K562 (cell line): ENCODE measurements at places on chromosomes 7 and 10. TPM values are rescaled to one million over a fixed set of nuclear protein-coding genes. Genes with fewer than 3 reads are reported as not detected.

DNA sequence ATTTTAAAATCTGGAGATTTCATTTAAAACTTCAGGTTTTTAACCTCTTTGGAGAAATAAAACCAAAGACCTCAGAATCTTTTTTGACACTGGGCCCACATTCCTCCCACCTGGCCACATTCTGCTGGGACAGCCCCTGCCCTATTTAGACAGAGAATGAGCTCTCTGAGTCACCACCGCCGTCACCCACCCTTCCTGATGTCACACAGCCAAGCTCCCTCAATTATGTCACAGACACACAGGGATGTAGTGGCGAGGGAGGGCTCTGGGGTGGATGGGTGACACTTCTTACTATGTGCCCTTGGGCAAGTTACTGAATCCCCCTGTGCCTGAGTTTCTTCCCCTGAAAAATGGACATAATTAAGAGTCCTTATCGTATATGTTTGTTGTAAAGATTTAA is 162.6 kb downstream of the RAB11FIP2 start:
- no peak for DNase-seq

GRCh38 chr7:139844779-139845442 is 15.8 kb downstream of the TBXAS1 start:
- no peak for DNase-seq

MKI67 gene
- total RNA-seq: 73.7 and 86.5 TPM in 2 replicates

DNA sequence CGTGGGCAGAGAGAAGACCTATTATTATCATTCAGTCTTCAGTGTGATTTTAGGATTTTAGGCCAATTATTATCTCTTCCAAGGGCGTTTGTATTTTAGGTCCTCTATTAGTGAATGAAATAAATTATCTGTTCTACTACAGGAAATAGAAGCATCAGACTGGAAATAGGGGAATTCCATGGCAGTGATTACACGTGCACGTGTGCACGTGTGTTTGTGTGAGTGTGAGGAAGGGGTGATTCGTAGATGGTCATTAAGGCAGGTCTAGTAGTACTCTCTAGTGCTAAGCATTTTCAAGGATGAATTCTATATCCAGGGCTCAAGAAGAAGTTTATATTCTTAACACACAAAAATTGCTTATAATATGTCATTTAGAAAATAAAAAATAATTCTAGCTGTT is 623.2 kb downstream of the GATA3 start:
- no peak for DNase-seq

DNA sequence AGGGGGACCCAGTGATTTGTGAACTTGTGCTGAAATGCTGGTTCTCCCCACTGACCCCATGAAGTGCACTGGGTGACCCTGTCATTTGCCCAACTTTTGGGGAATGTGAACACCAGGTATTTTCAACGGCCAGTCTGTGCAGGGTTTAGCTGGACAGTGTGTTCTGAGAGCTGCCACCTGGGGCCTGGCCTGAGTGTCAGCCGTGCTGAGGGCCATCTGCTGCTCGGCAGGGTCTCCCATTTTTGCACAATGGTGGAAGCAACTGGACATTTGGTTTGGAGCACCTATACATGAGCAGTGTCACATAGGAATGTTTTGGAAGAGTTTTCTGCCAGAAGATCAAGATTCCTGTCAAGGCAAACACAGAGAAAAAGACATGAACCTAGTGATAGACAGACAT is 5.2 kb downstream of the CHN2 start:
- DNase-seq: no peak

DNA sequence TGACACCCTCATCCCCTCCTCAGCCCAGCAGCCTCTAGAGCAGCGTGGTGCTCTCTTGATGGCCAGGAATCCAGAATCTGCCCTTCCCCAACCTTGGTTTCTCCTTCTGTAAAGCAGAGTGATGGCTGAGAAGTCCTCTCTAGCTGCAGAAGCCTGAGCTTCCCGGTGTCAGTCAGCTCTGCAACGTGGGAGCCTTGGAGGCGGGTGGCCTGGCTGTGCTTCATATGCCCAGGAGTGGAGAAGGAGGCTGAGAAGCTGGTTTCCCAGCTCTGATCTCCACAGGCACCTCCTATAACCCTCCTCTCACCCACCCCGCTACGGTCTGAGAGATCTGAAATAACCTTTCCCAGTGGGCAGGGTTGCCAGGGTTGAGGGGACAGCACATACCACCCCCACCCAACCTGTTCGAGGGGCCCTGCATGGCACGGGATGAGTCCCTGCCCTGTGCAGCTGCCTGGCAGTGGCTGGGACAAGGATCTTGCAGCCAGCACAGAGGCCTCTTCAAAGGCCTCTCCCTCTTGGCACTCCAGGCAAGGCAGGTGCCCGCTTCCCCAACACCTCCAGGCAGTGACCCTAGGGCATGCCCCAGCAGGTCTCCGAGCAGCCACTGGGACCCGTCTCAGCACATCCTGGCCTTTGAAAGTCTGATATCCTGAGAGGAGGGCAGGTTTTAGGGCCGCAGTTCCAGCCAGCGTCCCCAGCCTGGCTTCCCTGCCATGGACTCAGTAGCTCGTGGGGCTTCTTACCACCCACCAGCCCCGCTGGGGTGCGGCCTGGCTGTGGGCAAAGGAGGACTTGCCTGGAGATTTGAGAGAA is 18.3 kb upstream of the SLC29A3 start:
- no peak for DNase-seq

DNAJC1 gene
- total RNA-seq: 36.4 and 39.6 TPM in 2 replicates

DPYSL4 gene
- total RNA-seq: 0.11 TPM in 1 of 2 replicates, not detected in the other

- DNase-seq: no peak
These were observed 749.4 kb downstream of the XPNPEP1 start for GRCh38 chr10:109173937-109174336.

PROSER2 gene
- 14.3 and 14.5 TPM in 2 replicates for total RNA-seq

ZPBP gene
- total RNA-seq: not detected in 2 replicates

GPR37 gene
- total RNA-seq: 0.07 TPM in 1 of 2 replicates, not detected in the other

GRCh38 chr10:20552382-20552781 is 344.7 kb downstream of the NEBL start:
- no peak for DNase-seq

GRCh38 chr10:21927631-21928353 is 75.7 kb downstream of the DNAJC1 start:
- DNase-seq: no peak

TNS3 gene
- total RNA-seq: 0.20 and 0.47 TPM in 2 replicates

DNA sequence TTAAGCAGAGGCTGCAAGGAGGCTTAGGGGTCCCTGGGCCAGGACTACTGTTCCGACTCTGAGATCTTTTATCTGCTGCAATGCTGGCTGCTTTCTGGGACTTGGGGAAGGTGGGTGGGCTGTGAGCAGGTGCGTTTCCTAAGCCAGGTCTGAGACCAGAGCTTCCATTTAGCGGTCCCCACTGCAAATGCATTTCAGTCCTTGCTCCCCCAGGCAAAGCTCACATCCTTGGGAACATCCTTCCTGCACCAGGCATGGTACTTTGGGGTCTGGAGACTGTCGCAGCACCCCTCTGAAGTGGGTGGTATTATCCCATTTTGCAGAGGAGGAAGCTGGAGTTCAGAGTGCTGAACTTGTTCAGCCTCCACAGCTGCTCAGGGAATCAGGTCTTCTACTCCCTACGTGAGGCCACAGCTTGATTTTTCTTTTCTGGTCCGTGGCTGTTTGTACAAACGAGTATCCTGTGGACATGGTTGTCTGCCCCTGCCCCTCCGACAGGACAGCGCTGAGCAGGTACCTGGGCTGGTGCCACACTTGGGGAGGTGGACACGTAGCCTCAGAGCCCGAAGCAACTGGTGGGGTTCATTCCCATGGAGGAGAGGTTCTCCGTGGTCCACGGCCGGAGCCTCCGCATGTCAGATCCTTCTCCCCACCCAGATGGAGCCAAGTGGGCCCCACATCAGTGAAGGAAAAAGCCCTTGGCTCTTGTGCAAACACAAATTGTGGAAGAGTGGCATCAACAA is 20.0 kb downstream of the ZMIZ1 start:
- DNase-seq: no peak

INA gene
- total RNA-seq: not detected in 2 replicates

C10orf62 gene
- total RNA-seq: not detected in 2 replicates

- DNase-seq: no peak
These were observed 127.1 kb downstream of the GLRX3 start for GRCh38 chr10:130263289-130263688.

DNA sequence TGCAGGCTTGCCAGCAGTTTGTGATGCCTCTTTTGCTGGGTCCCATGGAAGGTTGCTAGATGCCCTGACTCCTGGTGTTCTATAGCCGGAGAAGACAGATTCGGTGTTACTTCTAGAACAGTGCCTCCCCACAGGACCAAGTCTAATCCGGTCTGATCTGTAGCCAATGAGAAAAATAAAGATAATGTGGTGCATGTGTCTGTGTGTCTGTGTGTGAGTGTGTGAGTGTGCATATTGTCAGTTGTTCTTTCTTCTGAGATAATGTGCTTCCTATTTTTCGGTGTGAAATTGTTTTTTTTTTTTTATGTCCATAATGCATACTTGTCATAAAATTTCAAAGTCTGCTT is 29.7 kb upstream of the ZNRF2 start:
- DNase-seq: no peak

- DNase-seq: no peak
These were observed 162.2 kb downstream of the AOAH start for GRCh38 chr7:36562121-36562520.

DNA sequence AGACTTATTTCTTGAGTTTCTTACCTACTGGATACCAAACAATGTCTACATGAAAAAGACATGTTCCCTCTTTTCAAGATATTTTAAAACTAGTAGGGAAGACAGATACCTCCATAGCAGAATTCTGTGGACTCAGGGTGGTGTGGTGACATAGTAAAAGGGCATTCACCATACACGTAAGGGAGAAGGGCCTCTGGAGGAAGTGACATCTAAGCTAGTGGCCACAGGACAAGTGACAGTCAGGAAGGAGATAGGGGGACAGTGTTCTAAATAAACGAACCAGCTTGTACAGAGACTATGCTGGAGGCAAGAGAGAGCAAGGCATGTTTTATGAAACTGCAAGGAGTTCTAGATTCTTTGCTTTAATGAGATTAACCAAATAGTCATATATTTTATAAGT is 321.7 kb upstream of the LRGUK start:
- peak; percentile 29 for DNase-seq

DNA sequence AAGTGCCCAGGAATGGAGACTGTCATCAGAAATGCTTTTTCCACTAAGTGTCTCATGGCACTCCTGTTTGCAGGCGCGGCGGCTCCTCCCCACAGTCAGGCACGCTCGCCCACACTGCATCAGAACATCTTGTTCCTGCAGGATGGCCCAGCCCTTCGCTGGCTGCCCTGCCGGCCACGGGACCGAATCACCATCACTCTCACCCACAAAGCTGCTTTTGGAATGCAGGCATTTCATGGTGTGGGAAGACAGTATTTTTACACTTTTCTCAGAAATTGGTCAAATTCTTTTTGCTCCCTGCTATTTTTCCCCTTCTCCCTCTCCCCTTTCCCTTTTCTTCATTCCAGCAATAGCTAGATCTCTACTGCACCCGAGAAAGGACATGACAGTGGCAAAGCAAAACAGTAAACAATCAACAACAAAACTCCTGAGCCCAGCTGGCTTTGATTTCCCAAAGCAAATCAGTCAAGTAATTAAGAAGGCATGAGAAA is 176.1 kb upstream of the TNS3 start:
- no peak for DNase-seq

DNA sequence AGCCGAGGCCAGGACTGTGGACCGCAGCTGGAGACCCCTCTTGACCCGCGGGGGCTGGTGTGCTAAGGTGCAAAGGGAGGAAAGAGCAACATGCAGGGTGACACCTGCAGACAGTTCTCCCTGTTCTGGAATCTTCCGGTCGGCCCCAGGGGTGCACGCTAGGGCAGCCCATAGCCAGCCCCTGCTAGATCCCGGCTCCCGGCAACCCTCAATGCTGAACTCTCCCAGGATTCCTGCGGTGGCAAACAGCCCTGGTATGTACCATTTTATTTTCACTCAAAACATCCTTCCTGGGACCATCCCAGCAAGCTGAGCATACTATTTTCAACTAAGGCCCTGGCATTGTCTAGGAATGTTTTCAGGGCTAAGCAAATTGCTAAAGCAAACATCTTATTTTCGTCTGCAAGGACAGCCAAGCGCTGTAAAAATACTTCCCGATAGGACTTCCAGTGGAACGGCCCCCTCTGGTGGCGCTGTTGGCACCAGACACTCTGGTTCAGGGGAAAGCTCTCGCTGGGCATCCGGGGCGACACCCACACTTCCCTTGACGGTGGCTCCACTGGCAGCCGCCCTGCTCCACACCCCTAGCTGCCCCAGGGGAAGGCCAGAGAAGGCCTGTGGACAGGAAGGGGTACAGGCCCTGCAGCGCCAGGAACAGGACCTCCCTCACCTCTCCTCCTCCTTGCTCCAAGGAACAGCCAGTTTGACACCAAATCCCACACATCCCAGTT is 99.4 kb downstream of the CTBP2 start:
- peak; percentile 33 for DNase-seq

GRCh38 chr10:78059906-78060702 is 26.4 kb downstream of the RPS24 start:
- no peak for DNase-seq

DNA sequence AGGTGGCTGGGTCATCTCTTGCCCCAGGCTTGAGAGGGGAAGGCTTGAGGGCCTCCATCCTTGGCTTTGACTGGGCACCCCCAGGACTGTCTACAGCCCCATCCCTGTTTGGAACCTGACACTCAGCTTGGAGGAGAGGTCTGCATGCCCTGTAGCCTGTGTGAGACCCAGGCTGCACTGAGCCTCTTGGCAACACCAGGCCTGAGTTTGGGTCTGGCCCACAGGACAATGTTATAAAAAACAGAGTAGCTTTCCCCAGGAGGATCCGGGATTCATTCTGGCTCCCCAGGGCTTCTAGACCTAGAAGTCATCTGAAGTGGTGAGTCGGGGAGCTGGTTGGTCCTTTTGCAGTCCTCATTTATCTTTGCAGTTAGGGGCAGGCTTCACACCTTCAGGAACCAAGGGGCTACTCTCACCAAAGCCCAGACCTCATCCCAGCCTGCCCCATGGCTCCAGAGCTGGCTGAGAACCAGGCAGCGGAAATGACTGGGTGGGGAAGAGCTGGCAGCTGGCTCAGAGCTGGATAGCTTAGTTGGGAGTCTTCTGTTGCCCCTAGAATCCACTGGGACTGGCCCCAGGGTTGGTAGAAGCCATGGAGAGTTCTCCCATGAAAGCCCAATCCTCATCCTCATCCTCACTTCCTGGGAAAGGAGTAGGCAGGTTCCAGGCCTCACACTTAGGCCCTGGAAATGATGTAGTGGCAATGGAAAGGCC is 68.8 kb downstream of the ADCYAP1R1 start:
- DNase-seq: no peak

- peak; percentile 87 for DNase-seq
These were observed 72.6 kb downstream of the FAM53B start for GRCh38 chr10:124671486-124672075.

DNA sequence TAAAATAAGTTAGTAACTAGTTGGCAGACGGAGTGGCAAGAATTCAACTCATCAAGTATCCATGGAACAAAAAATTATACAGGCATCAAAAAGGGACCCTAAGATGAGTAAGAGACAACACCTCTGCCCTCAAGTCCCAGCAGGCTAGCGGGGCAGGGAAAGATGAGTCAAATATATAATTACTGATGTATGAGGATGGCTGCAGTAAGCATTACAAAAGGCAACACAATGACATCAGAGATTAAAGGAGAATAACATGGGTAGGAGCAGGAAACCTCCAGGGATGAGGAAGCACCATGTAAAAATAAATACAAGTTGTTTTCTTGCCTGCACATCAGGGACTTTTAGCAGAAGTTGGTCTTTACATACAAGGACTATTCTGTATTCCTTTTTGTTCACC is 49.4 kb downstream of the SCRN1 start:
- no peak for DNase-seq
